Stimulated activated CD4-positive, alpha-beta T cell treated with anti-CD3 and anti-CD28 coated beads, Interleukin-1b, Interleukin-23, amount 100 ng/mL, for 1 hour (primary cell): ENCODE measurements at places on chromosomes 5 and 9.

- no peak for DNase-seq
These were observed 178.9 kb upstream of the TUSC1 start for GRCh38 chr9:25857147-25857546.

GRCh38 chr9:76630916-76631315, 133.3 kb upstream of the PCA3 start:
- no peak for DNase-seq

DNA sequence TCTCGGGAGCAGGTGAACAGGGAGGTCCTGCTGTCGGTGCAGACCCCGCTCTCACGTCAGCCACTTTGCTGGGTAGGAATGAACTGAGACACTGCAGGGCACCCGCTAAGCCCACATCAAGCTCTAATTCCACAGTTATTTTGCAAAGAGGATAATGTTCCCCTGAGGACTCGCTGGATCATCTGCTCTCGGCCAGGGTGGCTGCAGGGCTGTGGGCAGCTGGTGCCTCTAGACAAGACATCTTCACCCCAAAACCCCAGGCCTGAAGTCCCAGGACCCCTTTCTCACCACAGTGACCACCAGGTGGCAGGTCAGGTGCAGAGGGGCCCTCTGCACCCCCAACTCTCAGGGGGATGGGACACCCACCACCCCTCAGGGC, 135.1 kb upstream of the PPP1R26 start:
- no peak for DNase-seq

GRCh38 chr5:172144291-172144815, 43.7 kb downstream of the STK10 start:
- DNase-seq: no peak

GRCh38 chr5:173397516-173397915, 69.3 kb upstream of the STC2 start:
- DNase-seq: no peak

GRCh38 chr5:10838038-10838437, 77.0 kb upstream of the DAP start:
- no peak for DNase-seq

DNA sequence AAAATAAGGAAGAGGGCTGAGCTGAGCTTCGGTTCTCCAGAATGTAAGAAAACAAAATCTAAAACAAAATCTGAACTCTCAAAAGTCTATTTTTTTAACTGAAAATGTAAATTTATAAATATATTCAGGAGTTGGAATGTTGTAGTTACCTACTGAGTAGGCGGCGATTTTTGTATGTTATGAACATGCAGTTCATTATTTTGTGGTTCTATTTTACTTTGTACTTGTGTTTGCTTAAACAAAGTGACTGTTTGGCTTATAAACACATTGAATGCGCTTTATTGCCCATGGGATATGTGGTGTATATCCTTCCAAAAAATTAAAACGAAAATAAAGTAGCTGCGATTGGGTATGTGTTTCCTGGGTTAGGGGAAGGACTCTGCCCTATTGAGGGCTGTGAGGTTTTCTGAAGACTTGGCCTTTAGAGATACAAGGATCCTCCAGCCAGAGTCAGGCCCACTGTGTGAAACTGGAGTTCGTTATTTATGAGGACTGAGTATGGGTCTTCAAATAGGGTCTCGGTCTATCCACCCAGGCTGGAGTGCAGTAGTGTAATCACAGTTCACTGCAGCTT, 3.8 kb downstream of the EGR1 start:
- DNase-seq: peak; percentile 54

- no peak for DNase-seq
These were observed 195.5 kb downstream of the SEMA5A start for GRCh38 chr5:9350301-9350797.

- no peak for DNase-seq
These were observed 21.3 kb downstream of the RPS6 start for GRCh38 chr9:19358701-19359100.

- DNase-seq: no peak
These were observed 299.9 kb downstream of the SPOCK1 start for GRCh38 chr5:137199201-137199600.

DNA sequence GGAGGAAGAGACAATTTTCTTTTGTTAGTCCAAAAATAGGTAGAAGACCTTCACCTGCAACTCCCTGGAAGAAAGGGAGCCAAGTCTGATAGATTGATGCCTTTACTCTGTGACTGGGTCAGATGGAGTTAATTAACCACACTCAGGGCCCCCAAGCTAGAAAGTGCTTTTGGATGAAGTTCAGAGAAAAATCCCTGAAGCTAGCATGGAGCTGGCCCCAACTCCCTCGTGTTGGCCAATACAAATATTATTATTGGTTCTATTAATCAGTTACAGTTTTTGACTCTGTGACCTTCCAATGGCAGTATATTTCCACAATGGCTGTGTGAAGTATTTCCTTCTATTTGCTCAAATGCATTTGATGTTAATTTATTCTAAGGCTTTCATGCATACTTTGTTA, 1753.5 kb downstream of the EFNA5 start:
- no peak for DNase-seq

- no peak for DNase-seq
These were observed 75.0 kb downstream of the G3BP1 start for GRCh38 chr5:151846765-151847164.

DNA sequence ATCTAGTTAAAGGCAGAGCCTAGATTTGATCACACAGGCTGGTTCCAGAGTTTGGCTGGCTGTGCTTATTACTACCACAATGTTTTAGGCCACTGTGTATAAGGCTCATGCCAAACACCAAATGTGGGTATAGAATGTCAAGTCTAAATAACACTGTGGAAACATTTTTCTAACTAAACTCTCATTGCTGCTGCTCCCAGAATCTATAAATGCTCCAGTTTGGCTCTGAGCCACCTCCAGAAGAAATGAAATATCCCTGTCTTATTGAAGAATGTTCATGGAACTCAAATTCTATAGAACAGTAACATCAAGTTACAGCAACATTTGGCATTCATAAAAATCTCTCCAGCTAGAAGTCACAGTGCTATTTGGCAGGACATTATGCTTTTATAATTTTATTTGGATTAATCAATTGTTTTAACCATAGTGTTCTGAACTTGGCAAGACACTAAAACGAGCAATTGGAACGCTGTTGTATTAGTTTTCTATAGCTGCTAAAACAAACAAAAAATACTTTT, 178.1 kb upstream of the COX7C start:
- DNase-seq: no peak

- peak; percentile 13 for DNase-seq
These were observed 96.0 kb downstream of the HINT1 start for GRCh38 chr5:131068893-131069643.

DNA sequence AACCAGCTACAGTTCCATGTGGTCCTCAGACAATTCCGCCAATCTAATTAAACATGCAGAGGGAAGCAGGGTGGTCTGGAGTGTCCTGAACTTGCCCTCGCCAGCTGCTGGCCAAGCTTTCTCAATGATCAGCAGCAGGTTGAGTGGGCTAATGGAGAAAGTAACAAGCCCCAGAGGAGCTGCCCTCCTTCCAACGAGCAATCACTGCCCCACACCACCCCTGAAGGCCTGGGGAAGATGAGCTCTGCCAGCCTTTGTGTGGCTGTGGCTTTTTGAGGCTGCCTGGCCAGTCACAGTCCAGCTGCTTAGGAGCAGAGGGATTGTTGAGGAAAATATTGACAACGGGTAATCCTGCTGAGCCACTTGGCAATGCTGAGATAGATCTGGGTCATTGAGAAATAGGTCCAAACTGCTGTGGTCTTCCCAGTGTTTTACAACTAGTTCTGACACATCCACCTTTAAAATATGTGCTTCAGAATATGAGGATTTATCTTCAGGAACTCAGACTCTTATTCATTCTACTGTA, 107.3 kb downstream of the CD180 start:
- DNase-seq: no peak

DNA sequence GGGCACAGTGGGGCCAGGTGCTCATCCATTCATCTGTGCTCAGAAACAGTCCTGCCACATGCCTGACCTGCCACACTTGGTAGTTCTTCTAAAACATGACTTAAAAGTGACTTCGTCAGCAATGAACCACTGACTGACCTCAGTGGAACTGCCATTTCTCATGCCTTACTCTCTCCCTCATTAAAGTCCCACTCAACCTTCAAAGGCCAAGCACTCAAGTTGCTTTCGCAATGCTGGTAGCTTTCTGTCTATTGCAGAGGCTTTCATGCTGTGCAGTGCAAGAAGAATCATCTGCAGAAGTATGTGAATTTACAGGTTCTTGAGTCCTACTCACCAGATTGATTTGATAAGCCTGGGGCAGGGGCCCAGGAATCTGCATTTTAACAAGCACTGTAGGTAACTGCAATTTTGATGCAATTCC, 23.9 kb downstream of the B4GALT1 start:
- no peak for DNase-seq

GRCh38 chr9:134922066-134922931, 4.6 kb upstream of the FCN1 start:
- DNase-seq: no peak

DNA sequence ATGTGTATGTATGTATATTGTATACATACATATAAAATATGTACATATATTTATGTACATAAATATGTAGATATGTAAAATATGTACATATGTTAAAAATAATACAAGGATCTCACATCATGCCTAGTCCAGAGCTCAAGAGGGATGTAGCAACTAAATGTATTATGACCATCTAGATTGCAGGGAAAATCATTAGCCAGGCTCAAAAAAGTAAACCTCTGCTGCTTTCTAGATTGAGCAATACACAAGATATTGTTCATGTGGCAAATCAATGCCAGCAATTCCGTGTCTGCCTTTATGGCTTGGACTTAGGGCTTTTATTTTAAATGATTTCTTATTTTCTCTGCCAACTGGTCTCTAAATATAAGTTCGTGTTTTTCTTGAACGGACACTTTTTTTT, 65.2 kb downstream of the RAI14 start:
- no peak for DNase-seq

- no peak for DNase-seq
These were observed 91.8 kb upstream of the TBCA start for GRCh38 chr5:77867914-77868313.

GRCh38 chr5:111739416-111739815, 17.6 kb downstream of the NREP start:
- DNase-seq: no peak

DNA sequence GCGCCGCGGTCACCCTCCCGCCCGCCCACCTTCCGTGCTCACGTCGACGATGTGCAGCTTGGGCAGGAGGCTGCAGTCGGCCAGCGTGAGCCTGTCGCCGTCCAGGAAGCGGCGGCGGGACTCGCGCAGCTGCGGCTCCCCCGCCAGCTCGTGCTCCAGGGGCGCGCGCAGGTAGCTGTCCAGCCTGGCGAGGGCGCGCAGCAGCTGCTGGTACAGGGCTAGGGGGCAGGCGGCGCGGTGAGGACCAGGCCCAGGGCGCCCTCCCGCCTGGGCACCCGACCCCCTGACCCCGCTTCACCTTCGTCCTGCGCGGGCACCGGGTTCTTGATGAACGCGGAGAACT, 1.5 kb downstream of the CLIC3 start:
- no peak for DNase-seq
